Activated naive CD4-positive, alpha-beta T cell treated with anti-CD3 and anti-CD28 coated beads for 36 hours (primary cell): ENCODE measurements at places on chromosomes 6 and 20. TPM values are rescaled to one million over a fixed set of nuclear protein-coding genes. Genes with fewer than 3 reads are reported as not detected.

Gene PDYN
- not detected for total RNA-seq

Gene ERVFRD-1
- total RNA-seq: not detected

Gene IRF4
- 500 TPM for total RNA-seq

Gene ITPA
- 38.2 TPM for total RNA-seq

Gene RRBP1
- total RNA-seq: 20.0 TPM

Gene PXDC1
- total RNA-seq: 0.36 TPM

Gene MKKS
- 3.8 TPM for total RNA-seq

Gene GPSM3
- total RNA-seq: 71.8 TPM

Gene ARFGEF3
- total RNA-seq: 0.72 TPM

Gene HCK
- not detected for total RNA-seq

Gene XKR7
- total RNA-seq: 0.02 TPM

Gene C6orf118
- not detected for total RNA-seq

Gene TBXT
- not detected for total RNA-seq

Gene NKX2-4
- not detected for total RNA-seq

Gene RAD21L1
- total RNA-seq: not detected

Gene ZNF165
- total RNA-seq: 6.5 TPM

Gene MDFI
- total RNA-seq: not detected

Gene HSD17B8
- 31.3 TPM for total RNA-seq

Gene ADTRP
- total RNA-seq: 49.4 TPM

Gene SNAI1
- 0.31 TPM for total RNA-seq

Gene ATP6V1G2
- 1.4 TPM for total RNA-seq

Gene FOXS1
- total RNA-seq: not detected

Gene KHDC1L
- not detected for total RNA-seq

Gene TMEM244
- total RNA-seq: not detected
